ENCODE measurements at places on chromosomes 4 and X.

DNA sequence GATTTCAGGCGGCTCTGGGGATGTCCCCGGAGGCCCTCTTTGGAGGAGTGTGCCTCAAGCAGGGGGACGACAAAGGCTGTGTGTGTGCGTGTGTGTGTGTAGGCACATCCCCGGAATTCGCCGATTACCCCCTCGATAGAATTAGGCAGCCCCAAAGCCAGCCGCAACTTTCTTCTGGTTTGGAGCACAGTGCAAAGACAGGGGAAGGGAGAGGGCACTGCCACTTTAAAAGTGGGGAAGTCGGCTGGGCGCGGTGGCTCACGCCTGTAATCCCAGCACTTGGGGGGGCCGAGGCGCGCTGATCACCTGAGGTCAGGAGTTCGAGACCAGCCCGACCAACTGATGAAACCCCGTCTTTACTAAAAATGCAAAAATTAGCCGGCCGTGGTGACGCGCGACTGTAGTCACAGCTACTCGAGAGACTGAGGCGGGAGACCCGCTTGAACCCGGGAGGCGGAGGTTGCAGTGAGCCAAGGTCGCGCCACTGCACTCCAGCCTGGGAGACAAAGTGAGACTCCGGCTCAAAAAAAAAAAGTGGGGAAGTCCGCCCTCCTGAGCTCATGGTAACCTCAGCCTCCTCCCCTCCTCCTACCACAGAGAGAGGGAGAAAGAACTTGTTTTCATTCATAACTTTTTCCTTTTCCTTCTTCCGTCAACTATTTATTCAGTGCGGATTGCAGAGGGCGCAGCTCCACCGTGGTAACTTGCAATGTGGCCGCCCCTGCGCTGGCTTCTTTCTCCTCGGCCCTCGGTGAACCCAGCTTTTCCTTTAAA lies 2.4 kb downstream of the SPRY1 start:
- DNase-seq, result no peak

GRCh38 chr4:132384709-132385108 lies 764.4 kb upstream of the PCDH10 start:
- DNase-seq, result no peak

GRCh38 chr4:71469541-71469940 lies 130.7 kb downstream of the SLC4A4 start:
- DNase-seq, result no peak

DNA sequence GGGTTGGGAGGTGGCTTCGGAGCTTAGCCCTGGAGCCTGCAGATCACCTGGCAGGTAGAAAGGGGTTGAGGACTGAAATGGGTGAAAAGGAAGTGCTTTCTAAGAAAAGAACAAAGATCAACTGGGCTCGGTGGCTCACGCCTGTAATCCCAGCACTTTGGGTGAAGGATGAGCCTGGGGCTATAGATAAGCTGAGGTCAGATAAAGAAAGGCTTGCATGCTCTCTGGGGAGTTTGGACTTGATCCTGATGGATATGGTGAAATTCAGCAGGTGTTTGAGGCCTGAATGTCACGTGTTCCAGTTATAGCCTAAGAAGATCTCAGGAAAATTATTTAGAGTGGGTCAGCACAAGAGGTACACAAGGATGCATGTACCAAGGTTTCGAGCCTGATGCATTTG lies 40.8 kb downstream of the SLC34A2 start:
- DNase-seq, result no peak

- no peak for DNase-seq
These were observed 14.8 kb downstream of the GPR34 start for GRCh38 chrX:41703574-41704029.

DNA sequence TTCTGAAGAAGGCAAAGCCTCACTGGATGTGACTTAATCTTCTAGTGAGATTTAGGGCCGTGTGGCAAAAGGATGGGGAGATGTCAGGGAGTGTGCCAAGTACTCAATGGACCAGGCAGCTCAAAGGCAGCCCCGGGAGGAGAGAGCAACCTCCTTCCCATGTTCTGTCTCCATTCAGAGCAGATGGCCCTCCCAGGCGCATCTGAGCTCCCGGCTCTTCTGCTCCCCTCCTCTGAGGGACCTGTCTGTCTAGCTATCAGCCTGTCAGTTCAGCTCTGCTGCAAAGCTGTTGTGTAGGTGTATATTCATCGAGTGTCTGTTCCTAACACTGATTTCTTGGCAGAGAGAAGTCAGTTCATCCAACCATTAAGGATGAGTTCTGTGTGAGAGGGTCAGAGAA lies 10.9 kb upstream of the PORCN start:
- no peak for DNase-seq

DNA sequence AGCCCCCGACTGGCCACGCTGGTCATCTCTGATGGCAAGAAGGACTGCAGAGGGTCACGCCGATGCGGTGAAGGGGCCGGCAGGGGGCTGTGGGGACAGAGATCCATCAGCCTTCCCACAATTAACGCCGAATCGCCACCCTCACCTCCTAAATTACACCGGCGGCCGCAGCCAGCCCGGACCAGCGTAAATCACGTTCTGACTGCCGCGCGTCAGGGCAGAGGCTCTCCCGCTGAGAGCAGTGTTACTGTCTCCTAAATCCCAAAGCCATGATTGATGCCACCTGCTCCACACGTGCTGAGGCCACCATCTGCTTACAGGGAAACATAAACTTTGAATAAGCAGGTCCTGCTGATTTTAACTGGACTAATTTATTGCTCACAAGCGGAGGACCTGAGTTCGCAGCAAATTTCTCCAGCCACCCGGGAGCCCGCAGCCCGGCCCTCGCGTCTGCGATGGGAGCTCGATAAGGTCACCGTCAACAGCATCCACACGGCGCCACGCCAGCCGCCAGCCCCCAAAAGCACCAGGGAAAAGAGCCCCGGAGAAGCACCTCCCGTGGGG lies 127.3 kb upstream of the NKX1-1 start:
- DNase-seq, result no peak

- DNase-seq, result no peak
These were observed 214.9 kb upstream of the RPS6KA3 start for GRCh38 chrX:20481632-20482031.

DNA sequence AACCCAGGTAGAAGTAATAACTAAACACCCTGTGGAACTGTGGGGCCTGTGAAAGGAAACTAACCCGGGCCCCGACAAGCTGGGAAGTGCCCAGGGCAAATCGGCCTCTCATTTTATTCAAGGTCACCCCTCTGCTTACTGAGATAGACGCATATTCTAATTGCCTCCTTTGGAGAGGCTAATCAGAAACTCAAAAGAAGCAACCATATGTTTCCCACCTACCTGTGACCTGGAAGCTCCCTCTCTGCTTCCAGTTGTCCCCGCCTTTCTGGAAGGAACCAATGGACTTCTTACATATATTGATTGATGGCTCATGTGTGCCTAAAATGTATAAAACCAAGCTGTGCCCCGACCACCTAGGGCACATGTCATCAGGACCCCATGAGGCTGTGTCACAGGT lies 23.1 kb upstream of the DHRSX start:
- no peak for DNase-seq

DNA sequence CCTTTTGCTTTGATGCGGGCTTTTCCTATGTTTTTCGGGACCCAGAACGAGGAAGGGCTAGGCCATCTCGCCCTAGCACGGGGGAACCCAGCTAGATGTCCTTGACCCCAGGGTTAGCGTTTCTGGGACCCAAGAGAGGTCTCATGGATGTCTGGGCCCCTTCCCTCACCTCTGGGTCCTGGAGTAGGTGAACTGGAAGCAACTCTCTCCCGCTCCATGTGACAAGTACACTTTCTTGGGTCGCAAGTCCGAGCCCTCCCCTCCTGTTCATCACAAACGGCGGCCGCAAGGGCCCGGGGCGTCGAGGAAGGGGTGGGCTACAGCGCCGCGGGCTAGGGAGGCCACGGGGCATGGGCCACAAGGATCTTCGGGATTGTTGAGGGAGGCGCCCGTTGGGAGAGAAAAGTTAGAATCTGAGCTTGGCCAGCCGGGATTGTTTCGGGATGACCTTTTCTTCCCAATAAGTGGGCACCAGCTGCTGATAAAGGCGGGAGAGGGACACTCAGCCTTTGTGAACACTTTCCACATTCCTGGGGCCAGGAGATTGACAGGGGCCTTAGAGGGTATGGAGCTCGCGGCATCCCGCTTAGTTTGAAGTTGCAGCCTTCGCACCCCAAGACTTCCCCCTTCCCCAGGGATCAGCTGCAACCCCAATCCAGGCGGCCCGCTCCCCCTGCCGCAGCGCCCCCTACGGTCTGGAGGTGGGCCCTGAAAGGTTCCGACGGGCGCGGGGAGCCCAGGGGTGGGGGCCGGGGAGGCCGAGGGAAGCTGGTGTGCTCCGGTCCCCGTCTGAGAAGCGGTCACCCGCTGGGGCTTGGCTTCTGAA lies 136.9 kb upstream of the ZIC3 start:
- no peak for DNase-seq

GRCh38 chr4:42265782-42266602 lies 113.5 kb upstream of the BEND4 start:
- DNase-seq, result no peak

- DNase-seq, result no peak
These were observed 216.6 kb downstream of the SHROOM3 start for GRCh38 chr4:76651616-76652015.

GRCh38 chr4:176664964-176665363 lies 127.8 kb downstream of the VEGFC start:
- no peak for DNase-seq

DNA sequence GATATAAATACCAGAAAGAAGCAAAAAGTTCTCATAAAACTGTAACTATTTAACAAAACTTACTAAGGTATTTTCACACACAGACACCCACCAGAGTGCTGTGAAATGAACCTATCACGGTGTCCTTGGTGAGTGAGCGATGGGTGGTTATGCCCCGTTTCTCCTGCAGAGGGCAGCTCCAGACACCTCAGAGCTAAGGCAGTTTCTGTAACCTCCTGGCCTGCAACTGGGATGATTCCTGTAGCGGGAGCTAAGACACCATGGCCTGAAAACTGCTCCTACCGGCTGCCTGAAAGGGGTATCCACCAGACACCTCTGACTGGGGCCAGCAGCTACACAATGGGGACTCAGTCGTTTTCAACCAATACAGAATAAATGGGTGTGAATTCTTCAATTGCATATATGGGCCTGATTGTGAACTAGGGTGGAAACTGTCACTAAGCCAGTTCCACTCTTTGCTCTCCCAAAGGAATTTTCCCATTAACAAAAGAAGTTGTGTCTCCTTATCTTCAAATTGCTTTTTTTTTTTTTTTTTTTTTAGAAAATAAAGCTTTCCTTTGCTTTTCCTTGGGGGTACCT lies 2375.8 kb upstream of the TENM3 start:
- DNase-seq, result no peak

DNA sequence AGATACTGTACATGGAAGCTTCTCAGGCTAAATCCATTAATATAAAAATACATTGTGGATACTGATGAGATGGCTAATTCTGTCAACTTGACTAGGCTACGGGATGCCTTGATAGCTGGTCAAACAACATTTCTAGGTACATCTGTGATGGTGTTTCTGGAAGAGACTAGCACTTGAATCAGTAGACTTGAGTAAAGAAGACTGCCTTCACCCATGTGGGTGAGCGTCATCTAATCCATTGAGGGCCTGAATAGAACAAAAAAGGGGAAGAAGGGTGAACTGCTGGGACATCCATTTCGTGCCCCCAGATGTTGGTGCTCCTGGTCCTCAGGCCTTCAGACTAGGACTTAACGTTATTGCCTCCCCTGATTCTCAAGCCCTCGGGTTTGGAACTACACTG lies 3.7 kb upstream of the SRP72 start:
- no peak for DNase-seq

DNA sequence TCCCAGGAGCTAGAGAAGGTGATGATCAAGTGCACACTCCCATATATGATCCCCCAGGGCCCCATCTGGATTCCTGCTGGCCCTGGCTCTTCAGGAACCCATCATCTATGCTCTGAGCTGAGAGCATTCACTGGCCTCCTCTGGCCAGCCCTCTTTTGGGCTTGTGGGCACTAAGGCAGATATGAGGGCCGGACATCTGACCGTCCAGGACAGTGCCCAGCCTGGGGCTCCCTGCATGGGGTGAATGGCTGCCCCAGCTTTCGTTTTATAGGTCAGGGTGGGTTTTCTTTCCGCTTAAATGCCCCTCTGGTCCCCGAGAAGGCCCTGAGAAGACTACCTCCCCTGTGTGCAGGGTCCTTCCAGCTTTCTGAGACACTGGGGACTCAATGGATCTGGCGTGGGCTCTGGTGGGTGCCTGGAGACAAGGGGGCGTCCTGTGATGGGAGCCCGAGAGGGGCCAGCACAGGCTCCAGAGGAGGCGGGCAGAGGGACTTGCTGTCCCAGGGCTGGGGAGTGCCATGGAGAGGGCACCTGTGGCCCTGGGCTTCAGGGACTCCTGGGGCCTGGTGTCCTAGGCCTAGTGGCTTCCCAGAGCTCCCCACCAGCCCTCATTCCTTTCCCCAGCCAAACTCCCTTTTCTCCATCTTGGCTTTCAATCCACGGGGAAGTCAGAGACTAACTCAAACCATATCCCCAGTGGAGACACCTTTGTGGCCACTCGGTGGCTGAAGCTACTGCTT lies 39.5 kb upstream of the GRPEL1 start:
- no peak for DNase-seq
